GM04504 (cell line): ENCODE measurements at places on chromosomes 12 and 14.

- no peak for DNase-seq
These were observed 25.6 kb upstream of the CPNE8 start for GRCh38 chr12:38930990-38931389.

DNA sequence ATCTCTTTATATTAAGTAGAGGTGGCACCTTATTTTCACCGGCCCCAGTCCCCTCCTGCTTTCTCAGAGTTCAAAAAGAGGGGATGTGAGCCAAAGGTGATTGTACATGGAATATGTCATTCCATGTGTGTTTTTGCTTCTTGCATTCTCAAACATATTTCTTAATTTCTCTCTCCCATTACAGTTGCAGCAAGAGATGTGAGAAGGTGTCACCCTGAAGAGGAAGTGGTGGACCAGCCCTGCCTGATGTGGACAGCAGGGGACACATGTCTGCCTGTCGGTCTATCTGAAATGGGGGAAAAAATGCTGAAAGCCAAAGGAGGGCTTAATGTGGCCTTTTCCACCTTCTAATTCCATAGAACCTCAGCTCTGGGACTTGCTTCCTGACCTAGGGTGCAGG lies 1.9 kb upstream of the FOXN3 start:
- no peak for DNase-seq

GRCh38 chr14:96194657-96195431 lies 9.8 kb upstream of the BDKRB2 start:
- no peak for DNase-seq

- no peak for DNase-seq
These were observed 33.2 kb downstream of the SAMD4A start for GRCh38 chr14:54599966-54600716.

GRCh38 chr14:22567437-22567836 lies 21.6 kb downstream of the DAD1 start:
- no peak for DNase-seq

GRCh38 chr14:98633380-98633779 lies 638.6 kb downstream of the BCL11B start:
- no peak for DNase-seq

- no peak for DNase-seq
These were observed 10.9 kb downstream of the TNS2 start for GRCh38 chr12:53060721-53061276.
